ENCODE measurements at places on chromosomes 12 and 14.

GRCh38 chr12:106086696-106087095 lies 52.1 kb downstream of the NUAK1 start:
- no peak for DNase-seq

DNA sequence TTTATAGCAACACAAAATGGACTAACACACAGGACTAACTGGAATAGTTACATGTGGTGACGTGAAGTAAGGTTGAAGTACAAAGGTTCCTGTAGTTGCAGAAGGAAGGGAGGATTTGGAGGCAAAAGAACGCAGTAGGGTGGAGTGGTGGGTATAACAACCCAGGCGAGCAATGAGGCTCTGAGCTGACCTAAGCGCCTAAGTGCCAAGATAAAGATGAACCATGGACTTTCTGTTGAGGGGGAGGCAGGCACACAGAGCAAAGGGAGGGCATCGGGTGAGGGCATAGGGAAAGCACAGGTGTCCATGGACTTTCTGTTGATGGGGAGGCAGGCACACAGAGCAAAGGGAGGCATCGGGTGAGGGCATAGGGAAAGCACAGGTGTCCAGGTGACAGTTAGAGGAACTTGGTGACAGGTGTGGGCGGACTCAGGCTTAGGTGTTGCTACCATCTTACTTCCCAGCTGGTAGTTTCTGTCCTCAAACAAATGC lies 15.2 kb downstream of the SCNN1A start:
- DNase-seq, result no peak

DNA sequence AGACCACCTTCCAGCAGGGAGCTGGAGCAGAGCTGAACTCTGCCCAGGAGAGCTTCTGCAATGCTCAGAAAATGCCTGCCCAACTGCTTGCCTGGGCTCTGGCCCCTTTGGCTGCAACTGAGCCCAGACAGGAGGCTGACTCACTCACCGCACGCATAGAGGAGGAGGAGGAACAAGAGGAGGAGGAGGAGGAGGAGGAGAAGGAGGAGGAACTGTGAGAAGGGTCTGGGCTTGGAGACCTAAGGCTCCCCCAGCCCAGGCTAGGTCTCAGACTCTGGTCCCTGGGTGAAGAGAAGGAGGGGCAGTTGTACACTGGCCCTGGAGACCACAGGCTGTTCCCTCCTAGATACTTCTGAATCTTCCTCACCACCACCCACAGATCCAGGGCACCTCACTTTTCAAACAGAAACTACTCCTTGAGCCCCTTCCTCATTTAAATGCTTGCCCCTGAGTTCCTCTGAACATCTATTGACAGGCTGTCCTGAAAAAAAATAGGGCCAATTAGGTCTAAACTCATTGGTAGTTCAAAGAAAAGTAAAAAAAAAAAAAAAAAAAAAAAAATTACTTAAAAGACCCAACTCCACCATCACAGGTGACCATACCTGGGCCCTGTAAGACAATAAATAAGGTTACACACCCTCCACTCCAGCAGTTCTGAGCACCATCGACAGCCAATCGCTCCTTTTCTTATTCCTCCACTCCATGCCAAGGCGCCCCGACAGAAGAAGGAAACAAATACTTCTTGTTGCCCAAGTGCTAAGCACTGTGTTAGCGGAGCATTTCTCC lies 674 bp downstream of the VDR start:
- peak; percentile 76 for DNase-seq

DNA sequence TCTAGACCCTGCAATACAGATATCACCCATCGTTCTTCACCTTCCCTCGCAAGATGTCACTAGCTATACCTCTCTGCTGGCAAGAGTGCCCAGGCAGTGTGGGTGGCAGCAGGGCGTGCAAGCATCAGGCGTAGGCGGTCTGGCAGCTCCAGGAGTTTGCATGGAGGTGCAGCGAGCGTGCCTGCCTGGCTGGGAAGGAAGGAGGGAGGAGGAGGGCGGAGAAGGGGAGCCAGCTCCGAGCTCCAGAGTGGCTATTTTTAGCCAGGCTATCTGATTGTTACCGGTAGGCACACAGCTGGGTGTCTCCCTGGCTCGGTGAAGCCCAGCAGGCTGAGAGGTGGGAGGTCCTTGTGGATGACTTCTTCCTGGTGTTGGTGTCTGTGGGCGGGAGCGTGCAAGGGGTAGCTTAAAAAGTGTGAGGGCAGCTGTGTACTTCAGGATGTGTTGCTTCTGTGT lies 6.2 kb downstream of the FOXJ2 start:
- peak; percentile 84 for DNase-seq

GRCh38 chr12:19199332-19199731 lies 69.8 kb downstream of the PLEKHA5 start:
- no peak for DNase-seq

- no peak for DNase-seq
Observed at GRCh38 chr14:39673270-39673711, 241.1 kb upstream of the FBXO33 start.

DNA sequence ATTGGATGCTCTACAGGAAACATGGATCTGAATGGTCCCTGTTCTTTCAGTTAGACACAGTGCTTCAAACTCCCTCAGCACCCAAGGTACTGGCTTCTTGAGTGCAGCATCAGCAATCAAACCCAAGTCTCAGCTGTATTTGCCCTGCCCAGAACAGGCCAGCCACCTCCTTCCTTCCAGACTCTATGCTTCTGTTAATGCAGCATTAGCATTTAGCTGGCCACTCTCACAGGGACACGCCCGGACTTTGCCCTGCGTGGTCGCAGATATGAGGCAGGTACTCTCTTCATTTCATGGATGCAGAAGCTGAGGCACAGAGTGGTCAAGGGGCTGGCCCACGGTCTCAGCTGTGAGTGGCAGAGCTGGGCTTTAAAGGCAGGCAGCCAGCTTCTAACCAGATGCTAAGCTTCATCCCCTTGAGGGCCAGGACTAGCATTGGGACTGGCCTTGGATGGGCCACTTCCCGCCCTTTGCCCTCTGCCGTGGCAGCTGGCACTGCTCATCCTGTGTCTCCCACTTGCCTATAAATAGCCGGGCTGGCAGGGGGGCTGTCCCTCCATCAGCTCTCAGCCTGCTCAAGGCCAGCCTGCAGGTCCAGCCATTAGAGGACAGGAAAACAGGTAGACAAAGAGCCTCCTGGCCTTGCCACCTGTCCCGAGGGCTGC lies 1.5 kb upstream of the SLC25A47 start:
- no peak for DNase-seq

- no peak for DNase-seq
Observed at GRCh38 chr12:43273467-43273866, 278.5 kb downstream of the ADAMTS20 start.

GRCh38 chr12:3419558-3419957 lies 71.4 kb upstream of the PRMT8 start:
- no peak for DNase-seq

GRCh38 chr12:47941871-47942613 lies 21.4 kb upstream of the TMEM106C start:
- DNase-seq, result no peak

- no peak for DNase-seq
Observed at GRCh38 chr12:90819709-90820108, 135.3 kb downstream of the CCER1 start.

GRCh38 chr12:83082690-83083276 lies 396.1 kb downstream of the TMTC2 start:
- no peak for DNase-seq

GRCh38 chr12:123410041-123410412 lies 26.1 kb downstream of the KMT5A start:
- no peak for DNase-seq

Data from psoas muscle (tissue), 8 donors.